ENCODE measurements at places on chromosomes 16 and 17.

GRCh38 chr17:62986549-62986948 is 20.5 kb downstream of the TANC2 start:
- H3K27me3 ChIP-seq: no peaks in the 10 kb centered on the region
- H3K27ac ChIP-seq: no peak overlapping the region
- DNase-seq: no peak
- no peak overlapping the region for H3K4me3 ChIP-seq
- no peaks in the 10 kb centered on the region for H3K4me1 ChIP-seq
- no peaks in the 10 kb centered on the region for H3K36me3 ChIP-seq

DNA sequence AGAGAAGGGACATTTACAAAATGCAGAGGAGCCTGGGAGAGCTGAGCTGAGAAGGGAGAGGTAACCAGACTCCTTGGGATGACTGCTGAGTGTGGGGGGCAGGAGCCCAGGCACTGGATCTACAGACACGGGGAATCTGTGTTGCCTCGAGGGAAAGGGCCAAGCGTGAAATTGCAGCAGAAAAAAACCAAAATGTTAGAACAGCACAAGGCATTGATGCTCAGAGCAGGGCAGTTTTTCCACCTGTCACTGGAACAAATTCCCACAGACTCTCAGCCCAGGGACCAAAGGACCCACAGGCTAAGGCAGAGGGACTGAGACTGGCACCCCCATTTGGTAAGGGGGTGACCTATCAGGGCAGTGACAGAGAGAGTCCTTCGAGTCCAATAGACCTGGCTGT is 2.0 kb downstream of the PITPNM3 start:
- no peaks in the 10 kb centered on the region for H3K36me3 ChIP-seq
- peak overlapping the region; percentile 79 for H3K27ac ChIP-seq
- H3K4me1 ChIP-seq: no peaks in the 10 kb centered on the region
- H3K4me3 ChIP-seq: peak overlapping the region; percentile 79

- peak overlapping the region; percentile 98 for H3K27ac ChIP-seq
- no peaks in the 10 kb centered on the region for H3K27me3 ChIP-seq
- peaks cover 90% of the 10 kb centered on the region for H3K4me1 ChIP-seq
- DNase-seq: no peak
- peaks cover under 1% of the 10 kb centered on the region for H3K36me3 ChIP-seq
Observed at GRCh38 chr17:8154608-8155155, 2.5 kb upstream of the PER1 start.

DNA sequence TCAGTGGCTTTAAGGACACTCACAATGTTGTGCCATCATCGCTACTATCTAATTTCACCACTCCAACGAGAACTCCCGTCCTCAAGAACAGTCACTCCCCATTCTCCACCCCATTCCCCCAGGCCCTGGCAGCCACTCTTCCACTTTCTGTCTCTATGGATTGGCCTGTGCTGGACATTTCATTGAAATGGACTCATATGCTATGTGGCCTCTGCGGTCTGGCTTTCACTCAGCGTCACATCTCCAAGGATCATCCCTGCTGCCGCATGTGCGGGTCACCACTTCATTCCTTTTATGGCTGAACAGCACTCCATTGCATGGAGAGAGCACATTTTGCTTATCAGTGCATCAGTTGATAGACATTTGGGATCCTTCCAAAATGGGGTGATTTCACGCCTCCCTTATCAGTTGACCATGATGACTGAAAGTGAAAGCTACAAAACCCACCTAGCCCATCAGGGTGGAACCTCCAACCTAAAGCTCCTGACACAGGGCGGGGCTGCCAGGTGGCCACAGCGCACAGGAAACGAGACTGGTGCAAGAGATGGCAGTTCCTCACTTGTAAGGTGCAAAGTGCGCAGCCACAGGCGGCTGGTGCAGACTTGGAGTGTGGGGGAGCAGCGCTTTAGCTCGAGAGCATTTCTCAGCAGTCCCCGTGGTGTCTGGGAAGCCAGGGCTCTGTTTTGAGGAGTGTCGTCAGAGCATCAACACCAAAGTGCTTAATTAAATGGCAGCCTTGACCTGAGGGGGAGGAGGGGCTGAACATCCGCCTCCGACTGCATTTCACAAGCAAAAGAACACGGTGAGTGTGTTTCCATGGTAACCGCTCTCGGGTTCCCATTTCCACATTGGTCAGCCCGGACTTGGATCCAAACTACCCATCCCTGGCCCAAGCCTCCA is 23.8 kb downstream of the COTL1 start:
- H3K4me1 ChIP-seq: peaks cover 74% of the 10 kb centered on the region
- DNase-seq: peak; percentile 97
- H3K27me3 ChIP-seq: no peaks in the 10 kb centered on the region
- peak overlapping the region; percentile 64 for H3K4me3 ChIP-seq
- peak overlapping the region; percentile 91 for H3K27ac ChIP-seq

DNA sequence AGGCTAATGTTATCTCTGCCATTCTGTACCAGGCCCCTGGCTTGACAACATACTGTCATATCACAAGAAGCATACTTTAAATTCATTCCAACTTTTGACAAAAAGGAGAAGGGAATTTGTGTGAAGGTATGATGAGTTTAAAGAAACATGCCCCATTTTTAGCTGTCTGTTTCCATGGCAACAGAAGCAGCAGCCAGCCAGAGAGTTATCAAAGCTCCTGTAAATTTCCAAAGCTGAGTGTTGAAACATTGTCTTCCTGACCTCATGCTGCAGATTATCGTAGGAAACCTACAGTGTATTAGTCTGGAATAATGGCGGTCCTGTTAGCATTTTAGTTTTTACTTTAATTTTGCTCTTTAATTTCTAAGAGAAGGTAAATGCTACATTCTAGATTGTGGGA is 124.9 kb downstream of the MRTFB start:
- no peaks in the 10 kb centered on the region for H3K4me1 ChIP-seq
- DNase-seq: no peak
- no peak overlapping the region for H3K4me3 ChIP-seq
- no peak overlapping the region for H3K27ac ChIP-seq
- no peaks in the 10 kb centered on the region for H3K36me3 ChIP-seq

DNA sequence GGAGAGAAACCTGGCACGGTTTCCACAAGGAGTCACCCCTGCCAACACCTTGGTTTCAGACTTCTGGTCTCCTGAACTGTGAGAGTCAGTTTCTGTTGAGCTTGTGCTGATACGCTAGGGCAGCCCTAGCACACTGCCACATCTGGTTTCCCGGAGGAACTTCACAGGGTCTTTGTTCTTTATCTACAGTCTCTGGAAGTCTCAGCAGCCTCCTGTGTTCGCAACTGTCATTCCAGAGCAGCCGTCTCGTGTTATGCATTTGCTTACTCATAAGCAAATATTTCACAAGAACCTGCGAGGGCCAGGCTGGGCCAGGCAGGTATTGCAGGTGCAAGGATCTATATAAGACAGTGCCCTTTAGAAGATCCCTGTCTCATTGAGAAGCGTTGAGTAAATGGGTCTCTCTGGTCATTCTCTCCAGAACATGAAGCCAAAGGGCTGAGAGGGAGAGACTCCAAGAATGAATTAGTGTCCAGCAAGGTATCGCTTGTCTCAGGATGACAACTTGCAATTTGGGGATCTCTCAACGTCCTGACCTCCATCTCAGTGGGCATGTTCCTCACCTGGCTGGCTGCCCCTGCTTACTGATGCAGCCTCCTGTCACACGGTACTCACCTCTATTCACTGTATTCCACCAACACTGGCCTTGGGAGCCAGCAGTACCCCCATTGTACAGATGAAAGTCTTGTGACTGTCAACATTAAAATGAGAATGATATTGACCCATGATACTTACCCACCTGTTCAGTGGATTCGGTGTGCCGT is 141.2 kb downstream of the WWOX start:
- H3K27ac ChIP-seq: no peak overlapping the region
- no peak for DNase-seq
- no peak overlapping the region for H3K4me3 ChIP-seq
- H3K36me3 ChIP-seq: no peaks in the 10 kb centered on the region

DNA sequence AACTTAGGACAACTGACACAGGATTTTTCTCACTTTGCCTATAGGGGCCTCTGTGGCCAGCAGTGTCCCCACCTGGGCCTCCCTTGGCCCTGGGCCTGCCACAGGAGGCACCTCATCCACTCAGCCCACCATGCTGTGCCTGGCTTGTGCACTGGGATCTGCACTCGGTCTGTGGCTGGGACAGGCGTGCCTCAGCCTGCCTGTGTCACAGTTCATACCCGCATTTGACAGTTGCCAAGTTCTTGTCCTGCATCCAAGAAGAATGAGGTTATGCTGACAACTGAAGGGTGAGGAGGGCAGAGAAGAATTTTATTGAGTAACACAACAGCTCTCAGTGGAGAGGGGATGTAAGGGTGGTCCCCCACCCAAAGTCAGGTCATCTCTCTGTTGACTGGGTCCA is 36.0 kb downstream of the ZFP90 start:
- H3K36me3 ChIP-seq: no peaks in the 10 kb centered on the region
- H3K4me1 ChIP-seq: no peaks in the 10 kb centered on the region
- no peak for DNase-seq
- no peak overlapping the region for H3K4me3 ChIP-seq
- H3K27ac ChIP-seq: no peak overlapping the region
- H3K27me3 ChIP-seq: no peaks in the 10 kb centered on the region

- peaks cover 70% of the 10 kb centered on the region for H3K4me1 ChIP-seq
- H3K27me3 ChIP-seq: no peaks in the 10 kb centered on the region
- no peak for DNase-seq
- H3K36me3 ChIP-seq: peaks cover 36% of the 10 kb centered on the region
- peak overlapping the region; percentile 93 for H3K4me3 ChIP-seq
Observed at GRCh38 chr17:74775409-74776043, 619 bp downstream of the NAT9 start.

GRCh38 chr16:21943571-21943970 is 9.6 kb upstream of the UQCRC2 start:
- H3K36me3 ChIP-seq: no peaks in the 10 kb centered on the region
- no peak for DNase-seq
- H3K27ac ChIP-seq: no peak overlapping the region

DNA sequence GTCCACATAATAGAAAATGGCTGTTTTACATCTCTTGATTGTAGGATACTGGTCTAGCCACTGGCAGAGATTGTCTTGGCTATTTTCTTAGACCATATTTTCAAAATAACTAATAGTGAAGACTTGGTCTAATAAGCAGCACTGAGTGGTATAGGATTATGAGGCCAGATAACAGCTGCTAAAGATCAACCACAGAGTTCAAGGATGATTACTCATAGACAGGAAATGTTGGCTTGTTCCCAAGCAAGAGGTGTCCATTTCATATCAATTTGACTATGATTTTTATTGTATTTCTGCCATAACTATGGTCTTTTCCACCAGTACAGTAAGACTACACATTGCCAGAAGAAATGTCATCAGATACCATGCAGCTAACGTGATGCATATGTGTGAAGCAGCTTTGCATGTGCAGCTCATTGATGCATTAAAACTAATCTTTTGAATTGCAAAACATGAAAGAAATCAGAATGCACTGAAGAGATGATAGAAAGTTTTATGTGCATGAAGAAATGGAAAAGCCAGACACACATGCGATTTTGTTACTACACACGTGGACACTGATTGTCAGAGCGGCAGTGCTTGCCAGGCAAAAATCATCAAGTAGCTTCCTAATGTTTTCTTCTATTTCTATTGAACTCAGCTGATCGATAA is 693.3 kb downstream of the CDH11 start:
- no peak overlapping the region for H3K27ac ChIP-seq
- H3K36me3 ChIP-seq: no peaks in the 10 kb centered on the region
- no peaks in the 10 kb centered on the region for H3K4me1 ChIP-seq
- no peak for DNase-seq
- no peak overlapping the region for H3K4me3 ChIP-seq

DNA sequence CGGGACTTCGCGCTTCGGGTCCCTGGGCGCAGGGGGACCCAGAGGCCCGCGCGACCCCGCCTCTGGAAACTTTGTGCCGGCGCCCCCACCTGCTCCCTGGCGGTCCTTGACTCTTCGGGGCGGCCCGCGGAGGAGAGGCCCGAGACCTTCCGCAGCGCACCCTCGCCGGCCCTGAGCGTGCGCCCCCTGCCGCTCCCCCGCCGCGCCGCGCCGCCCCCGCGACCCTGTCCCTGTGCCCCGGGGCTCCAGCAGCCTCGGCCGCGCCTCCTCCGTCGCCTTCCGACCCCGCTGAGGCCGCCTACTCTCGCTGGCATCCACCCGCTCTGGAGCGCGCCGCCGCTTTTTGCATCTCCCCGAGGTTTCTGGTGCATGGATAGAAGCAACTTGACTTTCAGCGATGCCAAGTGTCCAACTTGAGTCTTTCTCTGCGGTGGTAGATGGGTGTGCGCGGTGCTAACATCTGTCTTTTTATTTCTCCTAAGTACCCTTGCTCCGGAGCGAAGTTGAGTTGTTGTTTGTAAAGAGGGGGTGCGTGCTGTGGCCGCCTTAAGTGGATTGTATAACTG is 414 bp downstream of the DUSP14 start:
- peaks cover 6% of the 10 kb centered on the region for H3K27me3 ChIP-seq
- peak; percentile 92 for DNase-seq
- peak overlapping the region; percentile 78 for H3K4me3 ChIP-seq

GRCh38 chr17:28896884-28897768 is at the start of gene FLOT2:
FLOT2 (minus strand) TSS chr17:28897733; CDS start chr17:28897574, 159 bp downstream.
- peak within 1 kb of the TSS; percentile 81 for H3K4me3 ChIP-seq
- peaks cover 94% of the 10 kb centered on the region for H3K4me1 ChIP-seq
- H3K36me3 ChIP-seq: peaks cover 4% of the 10 kb centered on the region
- H3K27ac ChIP-seq: peak within 1 kb of the TSS; percentile 99

GRCh38 chr16:81885976-81886586 is 107.0 kb downstream of the PLCG2 start:
- no peak overlapping the region for H3K27ac ChIP-seq
- H3K4me1 ChIP-seq: no peaks in the 10 kb centered on the region
- peaks cover 25% of the 10 kb centered on the region for H3K36me3 ChIP-seq
- H3K4me3 ChIP-seq: no peak overlapping the region

DNA sequence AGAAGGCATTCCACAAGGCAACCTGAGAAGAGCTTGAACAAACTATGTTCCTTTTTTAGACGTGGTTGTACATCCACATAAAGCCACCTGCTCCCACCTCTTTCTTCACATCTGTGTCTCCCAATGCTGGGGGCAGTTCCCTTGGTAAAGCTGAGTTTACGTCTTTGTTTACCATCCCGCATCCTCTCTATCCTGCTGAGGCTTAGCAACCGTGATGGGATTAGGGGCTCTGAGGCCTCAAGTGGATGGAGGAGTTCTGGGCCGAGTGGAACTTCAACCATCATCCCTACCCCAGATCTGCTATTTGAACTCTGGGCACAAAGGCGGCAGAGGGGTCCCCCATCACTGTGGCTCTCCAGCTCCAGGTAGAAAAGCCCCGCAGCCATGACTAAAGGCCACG is 94.2 kb upstream of the CREBBP start:
- H3K27ac ChIP-seq: no peak overlapping the region
- DNase-seq: no peak
- no peaks in the 10 kb centered on the region for H3K4me1 ChIP-seq
- H3K36me3 ChIP-seq: peaks cover 5% of the 10 kb centered on the region
- H3K4me3 ChIP-seq: no peak overlapping the region

GRCh38 chr16:74064120-74064735 is 232.4 kb upstream of the PSMD7 start:
- H3K27ac ChIP-seq: no peak overlapping the region
- H3K4me3 ChIP-seq: no peak overlapping the region
- DNase-seq: no peak

- no peak for DNase-seq
- H3K36me3 ChIP-seq: no peaks in the 10 kb centered on the region
- no peaks in the 10 kb centered on the region for H3K27me3 ChIP-seq
- H3K4me1 ChIP-seq: peaks cover 16% of the 10 kb centered on the region
Observed at GRCh38 chr17:72386619-72387237, 265.9 kb downstream of the SOX9 start.

GRCh38 chr17:66371561-66371960 is 69.1 kb downstream of the PRKCA start:
- H3K36me3 ChIP-seq: no peaks in the 10 kb centered on the region
- H3K27ac ChIP-seq: no peak overlapping the region
- H3K4me1 ChIP-seq: peaks cover 22% of the 10 kb centered on the region
- H3K4me3 ChIP-seq: no peak overlapping the region
- DNase-seq: no peak

- H3K27ac ChIP-seq: no peak overlapping the region
- peaks cover 54% of the 10 kb centered on the region for H3K4me1 ChIP-seq
- no peaks in the 10 kb centered on the region for H3K27me3 ChIP-seq
- no peak overlapping the region for H3K4me3 ChIP-seq
- peak; percentile 33 for DNase-seq
Observed at GRCh38 chr17:63431939-63432804, 13.9 kb downstream of the CYB561 start.
